ENCODE measurements at places on chromosomes 13 and 19.

DNA sequence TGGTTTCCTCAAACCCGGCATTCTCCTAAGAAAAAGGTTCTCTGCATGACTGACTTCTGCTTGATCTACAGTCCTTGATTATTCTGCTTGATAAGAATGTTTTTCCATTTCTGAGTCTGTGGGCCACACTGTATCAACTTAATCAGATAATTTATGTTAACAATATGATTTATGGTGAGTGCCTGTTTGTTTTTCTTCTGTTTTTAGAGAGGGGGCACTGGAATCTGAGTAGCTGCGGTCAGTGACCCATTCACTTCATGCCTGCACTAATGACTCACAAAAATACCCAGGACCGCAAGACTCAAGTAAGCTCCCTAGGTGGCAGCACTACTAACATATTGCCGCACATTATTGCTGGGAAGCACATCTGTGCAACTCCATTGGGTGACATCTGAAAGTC lies 542.3 kb upstream of the ATXN8OS start:
- DNase-seq = no peak

- no peak for DNase-seq
Measured at GRCh38 chr13:33485247-33485646, 199.7 kb upstream of the STARD13 start.

DNA sequence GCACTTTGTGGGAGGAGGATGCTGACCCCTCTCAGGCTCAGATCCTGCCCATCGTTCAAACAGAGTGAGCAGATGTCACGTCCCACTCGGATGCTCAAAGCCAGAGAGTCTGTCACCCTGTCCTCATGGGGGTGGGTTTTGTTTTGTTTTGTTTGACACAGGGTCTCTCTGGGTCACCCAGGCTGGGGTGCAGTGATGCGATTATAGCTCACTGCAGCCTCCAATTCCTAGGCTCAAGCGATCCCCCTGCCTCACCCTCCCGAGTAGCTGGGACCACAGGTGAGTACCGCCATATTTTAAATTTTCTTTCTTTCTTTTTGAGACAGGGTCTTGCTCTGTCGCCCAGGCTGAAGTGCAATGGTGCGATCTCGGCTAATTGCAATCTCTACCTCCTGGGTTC lies 4.0 kb downstream of the ADGRE2 start:
- peak; percentile 30 for DNase-seq

DNA sequence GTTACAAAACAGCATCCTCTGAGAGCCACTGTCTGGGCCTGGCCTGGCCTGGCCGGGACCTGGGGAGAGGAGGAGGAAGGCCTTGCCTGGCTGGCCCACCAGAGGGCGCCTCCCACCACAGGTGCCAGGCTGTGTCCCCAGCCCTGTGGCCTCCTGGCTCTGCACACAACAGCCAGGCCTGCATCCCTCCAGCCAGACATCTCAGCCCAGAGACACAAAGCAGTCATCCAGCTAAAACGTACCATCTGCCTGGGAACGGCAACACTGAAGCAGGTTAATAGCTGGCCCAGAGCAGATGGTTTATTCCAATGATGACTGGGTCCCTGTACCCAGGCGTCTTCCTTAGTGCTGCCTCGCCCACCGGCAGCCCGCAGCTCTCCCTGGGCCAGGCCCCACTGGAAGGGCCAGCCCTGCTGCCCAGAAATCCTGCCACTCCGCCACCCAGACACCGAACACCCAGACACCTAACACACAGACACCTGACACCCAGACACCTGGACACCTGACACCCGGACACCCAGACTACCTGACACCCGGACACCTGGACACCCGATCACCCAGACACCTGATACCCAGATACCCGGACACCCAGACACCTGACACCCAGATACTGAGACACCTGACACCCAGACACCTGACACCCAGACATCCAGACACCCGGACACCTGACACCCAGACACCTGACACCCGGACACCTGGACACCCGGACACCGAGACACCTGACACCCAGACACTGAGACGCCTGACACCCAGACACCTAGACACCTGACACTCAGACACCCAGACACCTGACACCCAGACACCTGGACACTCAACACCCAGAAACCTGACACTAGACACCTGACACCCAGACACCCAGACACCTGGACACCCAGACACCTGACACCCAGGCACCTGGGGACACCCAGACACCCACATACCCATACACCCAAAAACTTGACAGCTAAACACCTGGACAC lies 20.1 kb downstream of the C19orf12 start:
- peak; percentile 93 for DNase-seq

DNA sequence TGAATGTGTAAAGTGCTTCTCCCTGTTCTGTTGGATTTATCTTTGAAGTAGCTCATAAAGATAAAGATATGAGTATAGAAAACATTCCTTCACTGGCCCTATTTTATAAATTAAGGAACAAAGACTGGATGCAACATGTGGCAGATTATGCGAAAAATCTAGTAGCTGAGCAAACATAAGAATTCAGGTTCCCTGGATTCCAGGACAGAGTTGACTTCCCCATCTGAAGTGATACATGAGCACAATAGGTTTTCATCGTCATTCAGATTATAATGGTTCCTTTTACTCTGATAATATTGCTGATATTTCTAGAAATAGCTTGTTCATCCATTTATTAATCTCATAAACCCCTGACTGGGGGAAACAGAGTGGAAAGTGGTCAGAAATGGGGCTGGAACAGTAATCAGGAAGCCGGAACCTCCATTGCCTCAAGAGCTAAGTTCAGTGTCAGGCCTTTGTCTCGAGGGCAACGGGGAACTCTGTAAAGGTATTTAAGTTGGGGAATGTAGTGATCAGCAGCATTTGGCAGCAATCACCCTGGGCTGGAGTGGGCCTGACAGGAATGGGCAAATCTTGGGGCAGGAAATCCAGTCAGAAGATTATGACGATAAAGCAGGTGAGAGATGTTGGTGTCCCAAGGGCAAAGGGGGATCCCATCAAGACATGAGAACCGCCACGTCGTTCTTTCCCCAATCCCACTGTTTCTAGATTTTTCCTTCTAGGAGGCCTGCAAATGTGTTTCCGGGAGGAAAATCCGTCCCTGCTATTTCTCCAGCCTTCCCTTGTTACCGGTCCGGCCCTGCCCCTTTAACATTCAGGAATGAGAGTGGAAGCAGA lies 232.5 kb upstream of the SERP2 start:
- DNase-seq = peak; percentile 63

GRCh38 chr19:56748378-56748777 lies 76.8 kb upstream of the ZNF835 start:
- no peak for DNase-seq

- DNase-seq = no peak
Measured at GRCh38 chr19:10712045-10712444, 5.8 kb upstream of the DNM2 start.

- no peak for DNase-seq
Measured at GRCh38 chr19:35704218-35704617, at the start of gene ZBTB32. Gene ZBTB32 (plus strand): TSS chr19:35704558. CDS start chr19:35714627, 10,069 bp downstream.

DNA sequence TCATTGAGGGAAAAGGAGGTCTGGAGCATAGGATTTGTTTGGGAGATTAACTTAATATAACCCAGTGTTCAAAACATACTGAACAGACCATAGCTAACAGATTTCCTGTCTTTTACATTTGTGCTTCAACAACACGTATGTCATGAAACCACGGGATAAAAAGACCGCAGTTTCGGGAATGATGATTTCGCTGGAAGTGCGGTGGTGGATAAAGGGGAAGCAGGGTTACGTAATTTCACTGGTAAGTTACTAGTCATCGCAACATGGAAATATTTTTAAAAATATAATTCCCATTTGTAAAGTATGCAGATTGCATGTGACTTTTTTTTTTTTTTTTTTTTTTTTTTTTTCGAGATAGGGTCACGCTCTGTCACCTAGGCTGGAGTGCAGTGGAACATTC lies 237.4 kb downstream of the LMO7 start:
- DNase-seq = no peak

DNA sequence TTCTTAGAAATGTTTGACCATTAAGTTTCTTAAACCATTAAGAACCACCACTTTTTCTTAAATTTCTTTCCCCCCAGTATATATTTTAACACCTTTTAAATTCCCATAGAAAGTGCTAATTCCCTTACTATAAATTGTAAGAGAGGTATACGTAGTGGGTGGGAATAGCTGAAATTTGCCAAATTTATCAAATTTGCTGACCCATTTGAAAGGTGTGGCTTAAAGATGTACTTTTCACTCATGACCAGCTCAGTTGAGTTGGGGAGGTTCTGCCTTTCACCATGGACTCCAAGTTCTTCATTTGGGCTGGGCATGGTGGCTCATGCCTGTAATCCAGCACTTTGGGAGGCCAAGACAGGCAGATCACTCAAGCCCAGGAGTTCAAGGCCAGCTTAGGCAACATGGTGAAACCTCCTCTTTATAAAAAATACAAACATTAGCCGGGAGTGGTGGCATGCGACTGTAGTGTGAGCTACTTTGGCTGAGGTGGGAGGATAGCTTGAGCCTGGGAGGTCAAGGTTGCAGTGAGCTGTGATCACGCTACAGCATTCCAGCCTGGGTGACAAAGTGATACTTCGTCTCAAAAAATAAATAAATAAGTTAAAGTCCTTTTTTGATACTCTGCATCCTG lies 133.2 kb downstream of the MRPL57 start:
- no peak for DNase-seq

Measured in activated effector memory CD4-positive, alpha-beta T cell treated with anti-CD3 and anti-CD28 coated beads, Interleukin-2, amount 50 U/mL, for 16 hours (primary cell).